ENCODE measurements at places on chromosomes 7 and 10.

GRCh38 chr10:60456053-60456452 lies 66.4 kb upstream of the ANK3 start:
- peak; percentile 57 for DNase-seq

DNA sequence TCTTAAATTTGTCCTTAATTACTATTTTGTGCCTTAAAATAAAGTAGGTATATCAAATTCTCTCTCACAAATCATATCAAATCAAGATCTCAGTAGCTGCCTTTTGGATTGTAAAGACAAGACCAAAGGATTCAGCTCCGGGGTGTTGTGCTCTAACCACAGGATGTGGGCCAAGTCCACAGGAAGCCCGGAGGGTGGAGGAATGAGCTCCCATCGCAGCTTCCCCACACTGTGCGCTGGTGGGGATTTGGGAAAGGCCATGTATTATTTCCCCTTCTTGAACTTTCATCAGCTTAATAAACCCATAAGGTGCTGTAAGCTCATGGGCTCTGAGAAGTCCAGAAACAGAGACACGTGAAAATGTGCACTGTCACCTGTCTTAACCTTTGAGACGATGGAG lies 241.6 kb upstream of the TCERG1L start:
- DNase-seq: no peak

DNA sequence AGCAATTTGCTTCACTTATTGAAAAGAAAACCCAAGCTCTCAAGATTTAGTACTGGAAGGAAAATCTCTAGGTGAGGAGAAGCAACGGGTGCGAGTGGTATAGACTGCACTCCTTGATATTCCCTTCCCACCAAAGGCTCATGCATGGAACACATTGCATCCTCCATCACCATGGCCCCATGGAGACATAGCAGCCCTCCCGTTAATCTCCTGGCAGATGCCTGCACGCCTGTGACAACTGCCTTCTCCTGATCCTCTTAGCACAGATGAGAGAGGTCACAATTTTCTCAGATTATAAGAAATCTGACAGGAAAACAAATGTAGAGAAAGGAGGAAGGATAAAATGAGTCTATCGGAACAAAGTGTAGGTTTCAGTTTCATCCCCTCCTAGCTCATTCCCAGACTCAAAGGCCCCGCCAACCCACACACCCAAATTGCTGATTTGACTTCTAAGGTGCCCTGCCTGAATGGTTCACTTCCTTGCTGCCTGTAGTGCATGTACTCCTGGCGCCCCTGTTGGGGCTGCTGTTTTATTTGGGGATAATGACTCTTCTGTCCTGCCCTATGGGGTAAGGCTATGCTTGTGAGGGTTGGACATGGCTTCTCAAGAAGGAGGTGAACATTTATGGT lies 50.0 kb downstream of the PLXNA4 start:
- DNase-seq: no peak

DNA sequence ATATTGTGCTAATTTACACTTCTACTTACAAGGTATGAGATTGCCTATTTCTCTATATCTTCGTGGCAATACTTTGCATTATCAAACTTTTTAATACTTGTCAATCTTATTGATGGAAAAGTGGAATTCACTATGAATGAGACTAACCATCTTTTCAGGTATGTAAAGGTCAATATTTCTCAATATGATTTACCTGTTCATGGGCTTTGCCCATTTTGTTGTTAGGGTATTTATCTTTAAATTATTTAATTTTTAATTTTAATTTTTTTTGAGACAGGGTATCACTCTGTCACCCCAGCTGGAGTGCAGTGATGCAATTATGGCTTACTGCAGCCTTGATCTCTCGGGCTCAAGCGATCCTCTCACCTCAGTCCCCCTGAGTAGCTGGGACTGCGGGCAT lies 47.8 kb upstream of the LCOR start:
- no peak for DNase-seq

GRCh38 chr10:73655257-73655989 lies 406 bp downstream of the SYNPO2L start:
- no peak for DNase-seq

- peak; percentile 11 for DNase-seq
Measured at GRCh38 chr7:66247380-66248078, 42.4 kb downstream of the TPST1 start.

- DNase-seq: peak; percentile 61
Measured at GRCh38 chr10:46520941-46521340, 35.5 kb downstream of the GPRIN2 start.

GRCh38 chr7:28750981-28751380 lies 207.1 kb downstream of the TRIL start:
- no peak for DNase-seq

DNA sequence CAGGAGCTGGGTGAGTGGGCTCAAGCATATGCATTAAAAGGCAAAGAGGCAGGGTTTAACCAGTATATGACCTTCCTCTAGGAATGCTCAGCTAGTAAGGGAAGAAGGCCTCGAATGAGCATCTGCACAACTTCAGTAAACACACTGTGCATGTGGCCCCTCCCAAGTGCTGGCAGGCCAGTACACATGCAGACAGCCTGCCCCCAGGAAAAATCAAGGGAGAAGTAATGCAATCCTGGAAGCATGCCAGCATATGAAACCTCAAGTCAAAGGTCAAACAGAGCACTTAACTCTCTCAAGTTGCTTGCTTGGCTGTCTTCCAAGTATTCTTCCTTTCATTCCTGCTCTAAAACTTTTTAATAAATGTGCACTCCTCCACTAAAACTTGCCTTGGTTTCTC lies 208.4 kb downstream of the ACTR3B start:
- DNase-seq: no peak

DNA sequence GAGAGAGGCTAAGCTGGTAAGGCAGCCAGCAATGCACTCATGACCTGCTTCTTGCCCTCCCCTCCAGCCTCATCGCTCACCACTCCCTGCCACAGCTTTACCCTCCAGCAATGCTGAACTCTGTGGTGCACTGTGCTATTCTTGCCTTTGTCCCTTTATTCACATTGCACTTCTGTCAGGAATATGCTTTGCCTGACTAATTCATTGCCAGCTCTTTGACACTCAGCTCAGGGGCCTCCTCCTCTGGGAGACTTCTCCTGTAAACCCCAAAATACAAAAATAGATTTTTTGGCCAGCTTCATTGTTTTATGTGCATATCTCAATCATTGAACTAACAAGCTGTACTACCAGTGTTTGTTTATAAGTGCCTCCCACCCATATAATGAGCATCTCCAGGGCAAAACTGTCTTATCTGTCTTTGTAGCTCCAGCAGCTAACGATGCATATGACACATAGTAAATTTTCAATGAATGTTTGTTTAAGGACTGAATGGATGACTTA lies 8.2 kb downstream of the CNNM1 start:
- DNase-seq: no peak

DNA sequence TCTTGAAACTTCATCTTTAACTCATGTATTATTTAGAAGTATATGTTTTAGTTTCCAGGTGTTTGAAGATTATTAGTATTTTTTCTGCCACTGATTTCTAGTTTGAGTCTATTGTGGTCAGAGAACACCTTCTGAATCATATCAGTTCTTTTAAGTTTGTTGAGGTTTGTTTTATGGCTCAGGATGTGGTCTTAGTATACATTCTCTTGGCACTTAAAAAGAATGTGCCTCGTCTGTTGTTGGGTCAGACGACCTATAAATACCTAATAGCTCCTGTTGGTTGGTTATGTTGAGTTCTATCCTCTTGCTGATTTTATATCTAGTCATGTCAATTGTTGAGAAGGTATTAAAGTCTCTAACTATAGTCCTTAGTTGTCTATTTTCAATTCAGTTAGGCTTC lies 15.9 kb downstream of the TDRD1 start:
- DNase-seq: no peak

GRCh38 chr7:150972741-150973140 lies 5.4 kb downstream of the KCNH2 start:
- DNase-seq: no peak

- DNase-seq: no peak
Measured at GRCh38 chr7:120973849-120974248, 14.7 kb upstream of the CPED1 start.
